Hematopoietic multipotent progenitor cell treated with erythropoietin and hydrocortisone succinate and interleukin-3 and kit ligand, for 6 days (in vitro differentiated cells): ENCODE measurements at places on chromosomes 5 and 9.
A peak's percentile ranks its signal among the peaks of the same experiment; 100 is the strongest.

DNA sequence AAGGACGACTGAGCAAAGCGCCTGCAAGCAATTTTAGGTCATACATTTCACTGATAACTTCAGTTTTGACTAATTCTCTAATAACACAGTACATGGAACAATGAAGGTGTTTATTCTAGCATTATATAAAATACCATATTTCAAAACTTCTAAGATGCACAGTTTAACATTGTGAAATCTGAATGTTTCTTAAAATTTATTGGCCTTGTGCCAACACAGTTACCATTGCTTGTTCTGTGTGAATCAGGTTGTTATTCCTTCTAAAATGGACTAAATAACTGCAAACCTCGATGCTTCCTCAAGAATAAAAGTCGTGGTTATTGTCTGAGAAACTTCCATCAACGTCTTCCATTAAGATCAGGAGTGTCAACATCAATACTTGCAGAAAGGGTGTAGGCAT lies 8.0 kb downstream of the MCC start:
- DNase-seq: no peak

- DNase-seq: no peak
Observed at GRCh38 chr5:145218019-145218418, 617.1 kb downstream of the PRELID2 start.

DNA sequence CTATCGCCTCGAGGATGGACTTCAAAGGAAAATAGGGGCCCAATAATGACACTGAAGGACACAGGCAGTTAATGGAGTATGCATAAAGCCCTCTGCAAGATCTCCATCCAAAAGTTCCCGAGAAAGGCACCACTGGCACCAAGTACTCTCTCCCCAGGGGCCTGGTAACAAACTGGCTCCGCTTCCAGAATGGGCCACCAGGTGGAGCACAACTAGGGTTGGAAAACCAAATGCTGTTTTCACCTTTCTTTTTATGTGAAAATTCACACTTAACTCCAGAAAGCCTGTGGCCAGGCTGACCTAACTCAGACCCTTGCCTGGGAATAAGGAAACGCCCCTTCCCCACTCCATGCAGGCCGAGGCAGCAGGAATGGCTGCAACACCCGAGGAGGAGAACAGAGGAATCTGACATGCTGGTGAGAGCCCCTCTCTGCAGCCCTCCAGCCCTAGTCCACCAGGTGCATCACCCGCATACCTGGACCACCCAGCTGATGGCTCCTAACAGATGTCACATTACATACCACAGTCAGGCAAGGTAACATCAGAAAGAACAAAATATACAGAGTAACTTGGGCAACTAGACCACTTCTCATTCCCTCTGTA lies 42.8 kb downstream of the CAMSAP1 start:
- DNase-seq: peak; percentile 82

- peak; percentile 47 for DNase-seq
Observed at GRCh38 chr9:114911167-114911821, 19.1 kb downstream of the TNFSF8 start.

DNA sequence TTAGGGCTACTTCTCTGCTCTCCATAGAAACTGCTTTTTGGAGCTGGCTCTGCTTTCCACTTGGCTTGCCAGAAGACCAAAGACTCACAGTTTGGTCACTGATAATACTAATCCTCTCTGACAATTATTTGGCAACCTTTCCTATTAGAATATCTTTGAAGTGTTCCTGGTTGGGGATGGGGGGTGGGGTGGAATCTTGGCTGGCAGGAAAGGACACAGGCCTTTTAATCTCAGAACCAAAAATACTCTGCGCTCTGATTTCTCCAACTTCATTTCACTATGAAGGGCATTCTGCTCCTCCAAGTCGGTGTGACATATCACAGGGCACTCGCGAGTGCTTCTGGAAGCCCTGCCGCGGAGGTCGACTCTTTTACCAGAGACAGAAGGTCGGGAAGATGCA lies 1329.0 kb upstream of the WWC1 start:
- no peak for DNase-seq

DNA sequence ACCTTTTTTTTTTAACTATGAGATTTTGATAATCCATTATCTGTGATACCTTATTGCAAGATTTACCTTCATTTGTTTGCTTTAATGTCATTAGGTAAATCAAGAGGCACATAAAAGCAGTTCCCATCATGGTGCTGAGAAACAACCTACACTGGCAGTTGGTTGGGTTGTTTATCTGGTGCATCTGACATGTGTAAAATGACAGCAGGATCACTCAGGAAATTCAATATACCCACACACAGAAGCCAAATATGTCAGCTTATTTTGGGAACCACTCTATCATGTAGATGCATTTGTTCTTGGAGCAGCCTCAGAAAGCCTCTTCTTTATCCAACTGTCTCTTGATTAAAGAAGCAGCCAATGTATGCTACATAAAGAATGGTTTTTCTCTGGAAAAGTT lies 7.8 kb upstream of the CCDC192 start:
- DNase-seq: no peak

- DNase-seq: peak; percentile 53
Observed at GRCh38 chr9:82606492-82607382, 456.2 kb downstream of the RASEF start.

DNA sequence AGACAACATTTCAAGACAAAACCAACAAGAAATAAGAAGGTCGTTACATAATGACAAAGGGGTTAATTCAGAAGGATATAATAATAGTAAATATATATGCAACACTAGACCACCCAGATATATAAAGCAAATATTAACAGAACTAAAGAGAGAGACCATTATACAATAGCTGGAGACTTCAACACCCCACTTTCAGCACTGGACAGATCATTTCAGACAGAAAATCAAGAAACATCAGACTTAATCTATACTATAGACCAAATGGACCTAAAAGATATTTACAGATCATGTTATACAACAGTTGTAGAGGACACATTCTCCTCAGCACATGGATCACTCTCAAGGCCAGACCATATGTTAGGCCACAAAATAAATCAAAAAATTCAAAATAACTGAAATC lies 26.8 kb downstream of the CERT1 start:
- no peak for DNase-seq

GRCh38 chr5:172045315-172045632 lies 38.8 kb upstream of the FBXW11 start:
- DNase-seq: no peak

DNA sequence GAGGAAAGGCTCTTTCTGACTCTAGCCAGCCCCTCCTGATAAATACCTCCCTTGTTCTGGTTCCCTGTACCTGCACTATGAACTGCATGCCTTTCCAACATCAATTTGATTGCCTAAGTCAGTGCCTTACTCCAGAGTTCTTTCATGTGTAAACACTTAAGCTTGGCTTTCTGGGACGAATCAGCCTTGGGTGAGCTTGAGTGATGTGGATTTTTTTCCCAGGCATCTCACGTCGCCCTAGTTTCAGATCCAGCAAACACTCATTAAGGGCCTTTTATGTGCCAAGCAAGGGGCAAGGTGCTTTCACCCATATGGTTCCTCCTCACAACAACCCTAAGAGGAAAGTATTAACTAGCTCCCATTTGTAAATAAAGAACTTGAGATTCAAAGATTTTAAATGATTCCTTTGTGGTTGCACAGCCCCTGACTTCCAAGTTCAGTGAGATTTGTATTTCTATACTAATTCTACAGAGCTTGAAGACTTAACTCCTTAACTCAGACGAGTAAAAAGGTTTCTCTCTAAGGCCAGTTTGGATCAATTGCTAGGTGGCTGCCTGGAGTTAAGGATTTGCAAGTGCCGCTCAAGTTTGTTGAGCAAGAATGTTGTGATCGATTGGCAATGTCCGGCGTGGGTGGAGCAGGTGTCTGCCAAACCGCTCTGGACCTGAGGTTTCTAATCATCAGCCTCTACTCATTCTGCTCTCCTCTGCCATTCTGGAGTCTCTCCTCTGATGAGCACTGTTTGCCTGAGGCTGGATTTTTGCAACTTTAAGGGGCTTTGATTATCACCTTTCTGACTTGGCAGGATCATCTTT lies 20.2 kb upstream of the TJP2 start:
- no peak for DNase-seq

- no peak for DNase-seq
Observed at GRCh38 chr5:174188295-174188694, 142.8 kb downstream of the NSG2 start.

- DNase-seq: no peak
Observed at GRCh38 chr5:156498226-156498980, 171.4 kb downstream of the SGCD start.

DNA sequence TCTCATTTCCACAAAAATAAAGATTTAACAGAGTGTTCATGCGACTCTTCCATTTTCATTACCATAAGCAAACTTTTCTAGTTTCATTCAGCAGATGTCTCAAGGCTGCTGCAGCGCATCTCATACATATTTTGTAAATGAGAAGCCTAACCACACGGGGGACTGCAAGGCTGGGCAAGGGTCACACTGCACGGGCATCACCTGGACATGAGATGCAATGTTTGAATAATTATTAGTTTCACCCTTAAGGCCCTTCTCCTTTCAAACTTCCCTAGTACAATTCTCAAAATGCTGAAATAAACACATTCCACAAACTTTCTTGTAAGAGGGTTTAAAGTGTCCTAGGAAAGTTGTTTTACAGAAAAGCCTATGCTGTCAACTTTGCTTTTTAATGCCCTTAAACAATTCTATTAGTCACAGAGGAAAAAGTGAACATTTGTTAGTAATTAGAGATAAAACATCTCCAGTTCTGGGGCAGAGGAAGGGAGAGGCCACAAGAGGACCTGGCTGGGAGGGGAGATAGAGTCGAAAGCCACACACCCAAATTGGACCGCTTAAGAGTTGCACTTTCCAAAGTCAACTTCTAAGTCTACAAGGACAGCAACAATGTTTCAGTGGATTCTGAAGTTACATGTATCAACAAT lies 1.3 kb downstream of the DENND1A start:
- peak; percentile 85 for DNase-seq

- DNase-seq: no peak
Observed at GRCh38 chr9:95277509-95277908, 40.0 kb downstream of the FANCC start.

DNA sequence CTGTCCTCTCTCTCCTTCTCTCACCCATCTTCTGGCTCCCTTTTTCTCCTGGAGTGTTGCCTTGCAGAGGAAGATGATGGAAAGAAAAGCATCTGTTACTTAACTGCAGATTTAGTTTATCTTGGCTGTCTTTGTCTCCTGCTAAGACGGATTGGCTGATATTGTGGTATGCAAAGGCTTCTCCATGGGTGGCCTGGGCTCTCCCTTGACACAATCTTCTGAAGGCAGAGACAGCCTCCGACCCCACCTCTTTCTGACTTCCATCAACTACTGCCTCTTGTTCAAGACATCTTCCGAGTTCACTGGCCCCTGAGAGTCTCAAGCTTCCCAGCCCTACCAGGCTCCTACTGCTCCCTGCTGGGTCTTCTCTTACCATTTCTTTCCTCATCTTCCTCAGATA lies 403.7 kb downstream of the LRRC70 start:
- DNase-seq: no peak

DNA sequence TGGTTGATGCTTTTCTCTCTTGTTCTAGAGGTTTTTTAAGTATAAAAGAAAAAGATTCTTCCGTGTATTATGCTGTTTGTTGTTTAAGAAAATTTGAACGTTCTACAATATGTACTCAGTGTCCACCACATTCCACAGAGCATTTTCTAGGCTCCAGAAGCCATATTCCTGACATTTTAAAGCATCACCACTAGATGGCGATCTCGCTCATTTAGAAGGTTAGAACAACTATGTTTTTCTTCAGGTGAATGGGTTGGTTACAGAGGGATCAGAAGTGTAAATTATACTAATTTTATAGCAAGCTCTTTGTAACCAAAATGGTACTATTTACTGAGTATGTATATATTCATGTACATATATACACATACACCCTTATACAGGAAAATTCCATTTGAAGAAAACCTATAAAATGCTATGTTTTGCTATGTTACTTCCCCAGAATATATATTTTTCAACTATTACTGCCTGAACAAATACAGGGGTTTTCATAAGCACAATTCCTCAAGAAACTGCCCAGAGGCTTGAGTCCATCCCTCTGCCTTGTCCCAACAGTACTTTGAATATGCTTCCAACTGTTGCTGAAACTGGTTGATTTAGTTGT lies 284.3 kb downstream of the CCDC171 start:
- DNase-seq: peak; percentile 83

- DNase-seq: no peak
Observed at GRCh38 chr5:52015760-52016159, 632.5 kb downstream of the ISL1 start.

GRCh38 chr9:120912958-120913646 lies 13.5 kb downstream of the TRAF1 start:
- no peak for DNase-seq

- DNase-seq: no peak
Observed at GRCh38 chr5:98813755-98814154, 40.3 kb downstream of the RGMB start.

DNA sequence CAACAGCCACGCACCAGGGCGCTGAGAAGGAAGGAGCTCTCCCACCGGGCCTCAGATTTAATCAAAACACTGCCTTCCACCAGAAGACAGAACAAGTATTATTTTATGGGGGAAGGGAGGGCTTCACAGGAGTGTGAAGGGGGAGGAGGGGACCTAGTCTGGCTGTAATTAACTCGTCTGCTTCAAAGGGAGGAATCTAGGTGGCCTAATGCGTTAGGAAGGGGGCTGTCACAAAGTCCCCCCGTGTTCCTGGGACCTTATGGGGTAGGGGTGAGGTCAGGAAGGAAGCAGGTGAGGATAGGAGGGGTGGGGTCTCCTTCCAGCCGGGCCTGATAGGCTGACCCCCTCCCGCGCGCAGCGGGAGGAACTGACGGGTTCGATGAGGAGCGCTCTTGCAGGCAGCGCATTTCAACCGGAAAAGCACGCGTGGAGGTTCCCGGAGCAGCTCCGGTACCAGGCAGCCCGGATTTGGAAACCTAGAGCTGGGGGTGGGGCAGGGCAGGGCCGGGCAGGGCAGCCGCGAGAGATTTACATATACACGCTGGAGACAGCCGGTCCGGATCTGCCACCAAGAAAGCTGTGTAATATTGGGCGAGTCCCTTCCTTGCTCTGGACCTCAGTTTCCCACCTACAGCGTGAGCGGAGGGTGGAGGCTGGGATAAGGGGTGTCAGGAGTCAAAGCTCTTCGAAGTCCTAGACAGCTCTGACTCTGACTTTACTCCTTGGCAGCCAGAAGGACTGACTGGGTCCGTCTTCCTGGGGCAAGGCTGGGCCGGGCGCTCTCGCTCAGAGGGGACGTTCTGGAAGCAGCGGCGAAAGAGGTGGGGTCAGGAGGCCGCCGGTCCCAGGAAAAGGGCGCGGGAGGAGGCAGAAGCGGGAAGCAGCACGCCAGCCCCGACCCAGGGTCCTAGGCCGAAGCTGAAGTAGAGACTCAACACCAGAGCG lies 1.8 kb downstream of the SHB start:
- peak; percentile 51 for DNase-seq

DNA sequence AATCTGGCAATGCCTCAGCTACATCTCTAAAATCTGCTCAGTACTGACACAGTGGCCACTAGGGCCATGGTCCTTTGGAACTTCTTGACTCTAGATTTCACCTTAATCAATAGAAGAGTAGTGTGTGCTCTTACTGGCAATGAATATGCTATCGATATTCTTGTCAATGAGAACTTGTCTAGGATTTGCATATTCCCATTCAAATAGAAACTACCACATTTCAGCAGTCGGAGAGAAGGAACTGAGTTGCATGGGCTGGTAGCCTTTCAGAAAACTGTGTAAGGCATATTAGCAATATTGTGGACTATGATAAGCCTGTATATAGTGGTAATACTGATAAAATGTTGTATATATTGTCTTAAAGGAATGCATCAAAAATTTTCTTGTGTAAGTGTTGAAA lies 45.3 kb upstream of the NAA35 start:
- DNase-seq: no peak
